ENCODE measurements at places on chromosomes 5 and 9.

DNA sequence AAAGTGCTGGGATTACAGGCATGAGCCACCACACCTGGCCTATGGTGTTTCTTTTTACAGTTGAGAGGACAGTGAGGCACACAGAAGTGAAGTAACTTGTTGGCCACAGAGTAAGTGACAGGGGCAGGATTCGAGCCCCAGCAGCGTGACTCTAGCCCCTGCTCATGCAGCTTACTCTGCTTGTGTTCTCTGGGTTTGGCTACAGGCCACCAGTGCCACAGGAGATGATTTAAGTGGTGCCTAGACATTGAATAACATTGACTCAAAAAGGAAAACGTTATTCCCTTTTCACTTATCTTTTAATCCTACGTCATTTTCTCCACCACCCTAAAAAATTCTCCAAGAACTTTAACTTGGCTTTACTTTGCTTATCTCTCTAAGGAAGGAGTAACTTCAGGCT, 61.4 kb downstream of the SNX24 start:
- no peak for DNase-seq

DNA sequence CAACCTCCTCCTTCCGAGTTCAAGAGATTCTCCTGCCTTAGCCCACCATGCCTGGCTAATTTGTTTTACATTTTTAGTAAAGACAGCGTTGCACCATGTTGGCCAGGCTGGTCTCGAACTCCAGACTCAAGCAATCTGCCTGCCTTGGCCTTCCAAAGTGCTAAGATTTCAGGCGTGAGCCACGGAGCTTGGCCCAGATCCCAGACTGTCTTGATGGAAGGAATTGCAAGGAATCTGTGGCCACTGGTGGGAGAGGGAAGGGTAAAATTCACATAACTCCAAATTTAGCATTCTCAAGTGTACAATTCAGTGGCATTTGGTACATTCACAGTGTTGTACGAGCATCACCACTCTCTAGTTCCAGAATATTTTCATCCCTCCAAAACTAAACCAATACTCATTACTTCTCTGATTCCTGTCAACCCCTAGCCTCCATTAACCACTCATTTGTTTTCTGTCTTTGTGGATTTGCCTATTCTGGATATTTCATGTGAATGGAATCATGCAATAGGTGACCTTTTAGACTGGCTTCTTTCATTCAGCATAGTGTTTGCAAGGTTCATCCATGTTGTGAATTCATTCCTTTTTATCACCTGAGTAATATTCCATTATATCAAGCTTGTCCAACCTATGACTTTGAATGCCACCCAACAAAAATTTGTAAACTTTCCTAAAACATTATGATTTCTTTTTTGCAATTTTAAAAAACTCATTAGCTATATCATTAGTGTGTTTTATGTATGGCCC, 8.9 kb upstream of the MYO10 start:
- DNase-seq, result no peak

DNA sequence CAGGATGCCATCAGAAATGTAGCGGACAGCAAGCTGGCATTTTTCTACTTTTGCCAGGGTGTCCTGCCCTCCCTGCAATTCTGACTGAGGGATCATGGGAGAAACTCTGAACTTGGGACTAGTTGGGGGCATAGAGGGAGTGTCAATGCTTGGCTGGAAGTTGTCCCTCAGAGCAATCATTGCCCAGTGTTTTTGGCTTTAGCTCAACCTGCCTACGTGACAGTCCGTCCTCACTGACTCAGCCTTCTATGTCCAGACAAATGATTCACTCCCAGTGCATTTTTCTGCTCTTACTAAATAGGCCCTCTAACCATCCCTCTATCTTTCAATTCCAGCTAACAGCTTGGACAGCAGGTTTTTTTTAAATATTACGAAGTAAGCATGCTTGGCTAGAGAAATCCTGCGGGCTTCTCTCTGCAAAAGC, 627.4 kb downstream of the TLR4 start:
- peak; percentile 76 for DNase-seq

GRCh38 chr5:65809817-65810531, 88.0 kb downstream of the NLN start:
- DNase-seq, result no peak

DNA sequence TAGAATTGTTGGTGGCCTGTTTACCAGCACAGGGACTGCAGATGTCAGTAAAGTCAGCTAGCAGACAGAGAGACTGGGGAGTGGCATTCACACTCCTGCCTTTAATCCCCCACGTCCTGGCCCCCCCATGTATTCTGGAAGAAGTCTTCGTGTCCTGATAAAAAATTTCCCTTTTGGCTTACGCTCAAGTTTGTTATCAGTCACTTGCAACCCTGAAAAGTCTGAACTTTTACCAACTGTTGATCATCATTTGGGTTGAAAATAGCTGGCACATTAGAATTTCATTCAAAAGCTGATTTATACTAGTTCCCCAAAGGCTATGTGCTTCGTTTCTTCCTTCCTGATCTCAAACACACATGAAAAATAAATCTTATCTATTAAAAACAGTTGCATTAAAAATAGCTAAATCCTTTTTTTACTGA, 5.8 kb upstream of the CRHBP start:
- DNase-seq, result no peak

- no peak for DNase-seq
Observed at GRCh38 chr9:122207096-122207495, 21.7 kb downstream of the LHX6 start.

GRCh38 chr5:23606927-23607326, 99.5 kb downstream of the PRDM9 start:
- DNase-seq, result no peak

GRCh38 chr9:93680443-93681268, 104.3 kb downstream of the PHF2 start:
- no peak for DNase-seq

DNA sequence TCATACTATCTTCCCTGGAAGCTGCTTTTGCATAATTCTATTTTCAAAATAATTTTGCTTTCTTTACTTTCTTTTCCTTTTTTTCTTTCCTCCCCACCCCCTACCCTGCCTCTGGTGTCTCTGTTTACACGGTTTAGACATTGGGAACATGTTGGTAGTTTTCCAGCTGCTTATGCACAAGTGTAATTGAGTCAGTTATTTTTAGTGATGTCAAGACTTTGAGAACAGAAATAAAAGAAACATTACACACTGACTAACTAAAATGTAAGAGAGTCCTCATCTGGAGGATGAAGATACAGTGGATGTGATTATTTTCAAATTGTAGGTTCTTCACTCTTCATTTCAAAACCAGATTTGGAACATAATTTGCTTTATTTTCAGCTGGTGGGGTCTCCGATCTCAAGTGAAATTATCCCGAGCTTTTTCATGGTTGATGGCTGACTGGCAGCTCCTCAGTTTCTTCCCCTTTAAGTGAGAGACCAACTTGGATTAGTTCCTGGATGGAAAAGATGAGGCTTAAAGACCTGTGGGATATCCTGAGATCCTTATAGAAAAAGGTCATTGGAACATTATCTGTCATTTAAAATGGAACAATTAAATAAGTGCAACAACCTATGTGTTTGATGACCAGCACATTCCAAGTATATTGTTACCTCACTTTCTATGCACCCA, 154.4 kb upstream of the ZNF462 start:
- no peak for DNase-seq

DNA sequence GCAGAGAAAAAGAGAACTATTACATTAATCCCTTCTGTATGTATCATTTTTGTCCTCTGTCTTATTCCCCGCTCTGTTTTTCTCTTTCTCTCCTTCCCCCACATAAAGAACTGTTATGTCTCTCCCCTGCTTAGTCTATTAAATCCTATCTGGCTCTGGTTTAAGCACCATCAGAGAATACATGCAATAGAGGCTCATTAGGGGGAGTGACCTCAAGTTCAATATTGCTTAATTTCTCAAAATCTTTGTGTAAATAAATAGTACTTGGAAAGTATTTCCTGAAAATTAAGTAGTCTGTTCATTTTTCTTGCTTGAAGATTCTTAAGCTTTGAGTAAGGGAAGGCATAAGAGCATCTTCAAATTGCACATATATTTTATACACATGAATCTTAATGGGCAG, 41.2 kb upstream of the FAM174A start:
- no peak for DNase-seq

DNA sequence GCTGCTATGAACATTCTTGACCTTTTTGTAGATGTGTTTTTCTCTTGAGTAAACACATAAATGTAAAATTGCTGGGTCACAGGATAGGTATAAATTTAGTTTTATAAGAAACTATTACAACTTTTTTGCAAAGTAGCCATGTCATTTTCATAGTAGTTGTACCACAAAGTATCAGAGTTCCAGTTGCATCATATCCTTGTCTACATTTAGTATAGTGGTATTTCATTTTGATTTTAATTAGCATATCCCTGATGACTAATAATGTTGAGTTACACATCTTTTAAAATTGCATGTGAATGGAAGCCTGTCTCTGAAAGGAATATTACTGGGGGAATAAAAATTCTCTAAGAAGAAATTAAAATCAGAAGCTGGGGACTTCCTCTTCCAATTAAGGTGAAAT, 85.4 kb downstream of the TMEM161B start:
- no peak for DNase-seq

DNA sequence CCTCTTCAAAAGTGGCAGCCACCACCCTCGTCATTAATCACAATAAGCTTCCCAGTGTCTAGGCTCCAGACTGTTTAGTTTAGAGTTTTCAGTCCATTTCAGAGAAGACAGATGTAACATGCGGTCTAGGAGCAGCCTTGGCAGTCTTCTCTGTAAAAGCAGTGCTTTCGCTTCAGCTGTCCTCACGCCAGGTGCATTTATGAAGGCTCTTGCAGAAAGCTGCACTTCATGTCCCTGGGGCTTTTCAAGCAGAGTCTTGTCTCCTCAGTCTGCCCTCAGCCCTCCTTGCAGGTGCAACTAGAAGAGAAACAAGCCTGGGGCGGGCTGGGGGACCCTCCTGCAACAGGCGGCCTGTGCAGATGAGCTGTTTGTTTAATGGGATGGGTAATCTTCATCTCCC, 281.9 kb downstream of the DRD1 start:
- DNase-seq, result no peak

- no peak for DNase-seq
Observed at GRCh38 chr5:170353011-170353761, 36.0 kb downstream of the KCNMB1 start.

DNA sequence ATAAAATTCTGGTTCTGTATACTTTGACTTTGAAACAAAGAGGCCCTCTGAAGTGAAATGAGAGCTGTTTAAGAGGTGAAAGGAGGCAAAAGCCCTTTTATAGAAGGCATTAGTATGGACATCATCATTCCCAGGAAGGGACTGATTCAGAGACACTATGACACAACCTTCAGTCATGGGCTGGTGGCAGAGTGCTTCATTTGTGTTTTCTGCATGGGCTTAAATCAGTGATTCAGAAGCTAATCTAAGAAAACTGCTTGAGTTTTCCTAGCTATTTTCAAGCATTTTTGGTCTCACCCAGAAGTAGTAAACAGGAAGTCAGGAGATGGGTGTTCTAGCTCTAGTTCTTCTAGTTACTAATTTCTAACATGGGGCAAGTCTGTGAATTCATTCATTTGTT, 288.9 kb downstream of the TRPM3 start:
- DNase-seq, result peak; percentile 30

- DNase-seq, result no peak
Observed at GRCh38 chr5:179343719-179344430, 1.4 kb downstream of the ADAMTS2 start.

DNA sequence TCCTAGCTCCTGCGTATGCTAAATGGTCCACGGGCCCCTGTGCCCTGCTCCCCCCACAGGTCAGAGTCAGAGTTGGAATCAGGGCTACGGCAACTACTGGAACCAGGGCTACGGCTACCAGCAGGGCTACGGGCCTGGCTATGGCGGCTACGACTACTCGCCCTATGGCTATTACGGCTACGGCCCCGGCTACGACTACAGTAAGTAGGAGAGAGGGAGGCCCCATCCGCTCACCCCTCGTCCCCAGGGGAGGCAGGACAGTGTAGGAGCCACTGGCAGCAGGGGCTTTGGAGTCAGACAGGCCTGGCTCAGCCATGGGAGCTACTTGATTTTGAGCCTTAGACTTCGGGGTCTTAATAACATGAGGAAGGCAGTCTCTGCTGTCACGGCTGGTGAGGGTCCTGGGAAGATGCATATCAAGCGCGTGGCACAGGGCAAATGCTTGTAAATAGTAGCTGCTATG, 5.8 kb downstream of the HNRNPAB start:
- DNase-seq, result no peak

- no peak for DNase-seq
Observed at GRCh38 chr5:89270901-89271300, 387.9 kb upstream of the MEF2C start.

DNA sequence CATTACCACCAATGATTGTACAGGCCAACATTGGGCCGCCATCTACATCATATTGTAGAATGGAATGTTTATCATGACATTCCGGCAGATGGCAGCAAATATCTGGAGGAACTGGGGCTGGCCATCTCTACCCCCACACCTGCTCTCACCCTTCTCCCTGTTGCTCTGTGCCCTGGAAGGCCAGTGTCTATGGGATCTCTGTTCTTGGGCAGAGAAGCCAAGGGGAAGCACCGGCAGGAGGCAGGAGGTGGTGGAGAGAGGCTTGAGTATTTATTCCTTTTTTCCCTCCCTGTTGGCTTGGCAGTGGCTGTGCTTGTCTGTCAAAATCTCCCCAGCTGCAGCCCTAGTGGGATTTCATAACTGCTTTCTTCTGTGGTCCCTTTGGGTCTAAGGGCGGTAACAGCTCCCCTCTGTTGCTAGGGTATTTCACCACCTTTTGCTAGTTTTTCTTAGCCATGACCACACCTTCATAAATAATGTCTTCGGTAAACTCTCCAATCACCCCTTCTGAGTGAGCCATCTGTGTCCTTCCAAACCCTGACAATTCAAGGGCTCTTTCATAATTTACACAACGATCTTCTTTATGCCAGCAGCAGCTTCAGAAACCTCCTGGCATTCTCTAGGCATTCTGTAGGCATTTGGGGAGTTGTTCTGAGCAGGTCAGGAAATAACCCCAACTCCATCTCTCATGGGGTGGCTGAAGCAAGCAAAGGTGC, 225.8 kb downstream of the MELK start:
- no peak for DNase-seq

- no peak for DNase-seq
Observed at GRCh38 chr5:1103505-1104326, 8.1 kb downstream of the SLC12A7 start.

DNA sequence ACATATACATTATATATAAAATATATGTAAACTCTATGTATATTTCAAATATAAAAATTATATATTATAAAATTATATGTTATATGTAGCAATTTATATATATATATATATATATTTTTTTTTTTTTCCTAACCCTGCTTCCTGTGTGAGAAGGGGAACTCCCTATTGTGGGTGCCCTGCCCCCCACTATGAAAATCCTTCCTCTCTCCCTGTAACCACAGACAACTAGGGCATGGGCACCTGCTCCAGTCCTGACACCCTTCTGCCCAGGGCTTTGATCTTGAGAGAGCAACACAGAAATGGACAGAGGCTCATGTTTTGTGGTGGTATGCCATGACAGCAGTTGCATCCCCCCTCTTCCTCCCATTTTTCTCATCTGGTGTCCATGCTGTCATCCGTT, 148.7 kb upstream of the IL12B start:
- DNase-seq, result no peak

All from HS-5 (cell line).